ENCODE measurements at places on chromosomes 6 and 20. TPM values are rescaled to one million over a fixed set of nuclear protein-coding genes. Genes with fewer than 3 reads are reported as not detected.

- no peak for DNase-seq
Observed at GRCh38 chr6:90074161-90074850, 180.0 kb downstream of the GJA10 start.

DNA sequence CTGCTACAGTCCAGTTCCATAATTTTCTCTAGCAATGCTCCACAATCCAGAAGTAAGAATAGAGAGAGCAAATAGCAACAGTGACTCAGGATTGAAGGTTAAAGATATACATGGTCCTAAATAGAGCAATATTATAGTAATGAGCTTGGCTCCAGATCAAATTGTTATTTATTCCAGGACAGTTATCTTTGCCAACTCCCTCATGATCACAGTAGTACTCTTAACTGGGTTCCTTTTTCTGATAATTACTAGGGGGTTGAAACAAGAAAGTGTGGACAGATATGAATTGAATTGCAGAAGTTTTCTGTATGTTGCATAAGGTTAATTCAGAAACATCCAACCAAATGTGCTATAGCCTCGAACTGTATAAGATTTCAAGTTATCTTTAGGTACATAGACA, 11.9 kb downstream of the FAM184A start:
- DNase-seq = no peak

DNA sequence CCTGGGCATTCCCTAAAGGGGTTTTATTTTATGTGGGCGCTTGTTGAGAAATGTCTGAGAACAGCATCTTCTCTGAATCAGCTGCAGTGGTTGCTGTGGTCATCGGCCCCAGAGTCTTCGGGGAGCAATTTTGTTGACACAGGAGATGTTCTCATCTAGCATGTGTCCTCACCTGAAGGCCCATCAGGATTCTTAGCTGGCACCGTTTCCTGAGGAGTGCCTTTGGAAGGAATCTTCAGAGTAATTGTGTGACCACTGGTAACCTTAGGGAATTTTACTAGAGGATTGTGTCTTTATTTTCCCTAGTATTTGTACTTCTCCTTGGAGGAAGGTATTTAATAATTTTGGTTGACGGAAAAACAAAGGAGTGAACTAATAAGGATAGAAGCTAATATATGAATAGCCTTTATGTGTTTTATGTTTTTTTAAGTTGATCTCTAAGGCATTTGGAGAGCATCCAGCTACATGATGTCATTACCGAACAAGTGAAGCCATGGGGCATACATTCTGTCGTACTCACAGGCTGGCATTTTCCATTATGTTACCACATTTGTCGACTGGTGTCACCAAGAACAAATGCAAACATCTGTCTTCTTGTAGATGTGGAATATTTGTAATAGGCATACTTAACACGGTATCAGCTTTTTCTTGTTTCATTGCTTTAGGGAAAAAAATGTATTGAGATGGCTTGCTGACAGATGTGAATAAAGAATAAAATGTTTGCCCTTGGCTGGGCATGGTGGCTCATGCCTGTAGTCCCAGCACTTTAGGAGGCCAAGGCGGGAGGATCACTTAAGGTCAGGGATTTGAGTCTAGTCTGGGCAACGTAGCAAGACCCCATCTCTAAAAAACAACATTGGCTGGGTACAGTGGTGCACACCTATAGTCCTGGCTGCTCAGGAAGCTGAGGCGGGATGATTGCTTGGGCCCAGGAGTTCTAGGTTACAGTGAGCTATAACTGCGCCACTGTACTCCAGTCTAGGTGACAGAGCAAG, 41.9 kb downstream of the TULP4 start:
- DNase-seq = no peak

GRCh38 chr6:151323791-151324487, 67.4 kb downstream of the ZBTB2 start:
- DNase-seq = peak; percentile 87

DNA sequence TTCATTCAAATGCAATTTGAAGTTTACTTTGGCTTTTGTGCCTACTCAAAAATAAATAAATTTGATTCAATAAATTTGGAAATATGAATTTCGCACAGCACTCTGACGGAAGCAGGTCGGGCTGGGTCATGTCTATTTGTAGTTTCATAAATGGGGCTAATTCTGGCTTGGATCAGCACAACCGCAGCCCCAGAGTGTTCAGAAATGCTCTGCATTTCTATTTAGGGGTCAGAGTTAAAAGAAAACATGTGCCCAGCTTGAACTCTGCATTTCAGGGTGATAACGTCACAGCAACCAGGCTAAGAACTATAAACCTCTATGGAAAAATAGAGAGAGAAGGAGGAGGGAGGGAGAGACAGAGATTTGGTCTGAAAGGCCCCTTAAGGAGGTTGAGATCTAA, 480.9 kb upstream of the NOX3 start:
- DNase-seq = no peak

DNA sequence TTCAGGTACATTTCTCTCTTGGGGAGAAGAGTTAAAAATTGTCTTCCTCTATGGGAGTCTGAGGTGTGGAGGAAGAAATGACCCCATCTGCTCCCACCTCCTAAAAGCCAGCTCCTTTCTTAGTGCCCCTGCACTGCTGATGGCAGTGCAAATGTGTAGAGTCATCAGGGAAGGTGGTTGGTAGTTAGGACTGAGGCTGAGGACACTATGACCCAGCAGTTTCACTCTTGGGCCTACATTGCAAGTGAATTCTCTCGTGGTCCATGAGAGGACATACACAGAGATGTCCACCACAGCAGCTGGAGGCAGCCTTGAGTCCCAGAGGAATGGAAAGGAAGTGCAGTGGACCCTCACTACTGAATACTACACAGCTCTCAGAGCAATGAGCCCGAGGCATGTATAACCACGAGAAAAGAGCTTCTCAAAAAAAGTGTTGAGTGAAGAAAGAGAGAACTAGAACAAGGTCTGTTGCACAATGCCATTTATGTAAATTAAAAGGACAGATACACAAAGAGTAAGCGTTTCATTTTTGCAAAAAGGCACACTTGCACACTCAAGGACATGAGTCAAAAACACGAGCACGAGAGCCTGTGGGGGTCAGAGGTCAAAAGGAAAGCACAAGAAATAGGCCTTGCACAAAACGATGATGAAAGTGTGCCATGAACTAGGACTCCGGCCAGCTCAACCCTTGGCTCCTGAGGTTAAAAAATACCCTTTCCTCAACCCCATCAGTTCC, 308.2 kb upstream of the PRND start:
- no peak for DNase-seq

- peak; percentile 70 for DNase-seq
Observed at GRCh38 chr6:125957845-125958244, 1.3 kb downstream of the HINT3 start.

DNA sequence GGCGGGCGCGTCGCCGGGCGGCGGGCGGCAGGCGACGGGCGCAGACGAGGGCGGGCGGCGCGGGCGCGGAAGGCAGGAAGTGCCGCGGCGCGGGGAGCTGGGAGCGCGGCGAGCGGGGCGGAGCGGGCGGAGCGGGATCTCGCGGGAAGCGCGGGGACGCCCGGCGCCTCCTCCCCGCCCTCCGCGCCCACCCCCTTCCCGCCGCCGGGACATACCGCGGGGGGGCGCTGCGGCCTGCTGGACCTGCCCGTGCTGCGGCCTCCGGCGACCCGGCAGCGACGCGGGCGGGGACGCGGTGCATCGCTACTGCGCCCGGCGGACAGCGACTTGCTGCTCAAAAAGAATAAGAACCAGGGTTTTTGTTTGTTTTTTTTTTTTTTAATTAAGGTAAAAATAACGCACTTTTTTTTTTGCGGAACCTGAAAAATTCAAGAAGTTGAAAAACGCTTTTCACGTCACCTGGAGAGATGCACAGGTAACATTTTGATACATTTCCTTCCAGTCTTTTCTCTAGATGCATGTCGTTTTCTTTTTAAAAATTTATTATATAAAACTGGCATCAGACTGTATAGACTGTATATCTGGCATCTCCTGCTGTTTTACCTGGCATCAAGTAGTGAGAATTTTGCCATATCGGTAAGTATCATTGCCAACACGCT, at the start of gene CENPB:
Gene CENPB (minus strand): TSS at position 76 of the 659 bp plus-strand sequence. CDS start 257 bp downstream, outside the sequence.
- peak; percentile 63 for DNase-seq

DNA sequence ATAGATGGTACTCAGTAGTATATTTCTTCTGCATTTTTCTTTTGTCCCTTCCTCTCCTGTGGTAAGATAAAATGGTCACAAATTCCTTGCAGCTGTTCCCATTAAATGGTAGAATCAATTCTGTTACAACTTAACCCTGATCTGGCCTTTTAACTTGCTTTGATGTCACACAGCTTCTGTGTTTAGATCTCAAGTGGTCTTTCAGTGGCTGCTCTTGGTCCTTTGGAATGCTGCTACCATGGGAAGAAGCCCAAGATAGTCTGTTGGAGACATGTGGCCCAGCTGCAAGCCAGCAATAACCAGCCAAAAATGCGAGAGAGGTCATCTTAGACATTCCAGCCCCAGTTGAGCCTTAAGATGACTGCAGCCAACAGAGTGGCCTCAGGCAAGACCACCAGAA, 429.7 kb downstream of the KIF16B start:
- no peak for DNase-seq

DNA sequence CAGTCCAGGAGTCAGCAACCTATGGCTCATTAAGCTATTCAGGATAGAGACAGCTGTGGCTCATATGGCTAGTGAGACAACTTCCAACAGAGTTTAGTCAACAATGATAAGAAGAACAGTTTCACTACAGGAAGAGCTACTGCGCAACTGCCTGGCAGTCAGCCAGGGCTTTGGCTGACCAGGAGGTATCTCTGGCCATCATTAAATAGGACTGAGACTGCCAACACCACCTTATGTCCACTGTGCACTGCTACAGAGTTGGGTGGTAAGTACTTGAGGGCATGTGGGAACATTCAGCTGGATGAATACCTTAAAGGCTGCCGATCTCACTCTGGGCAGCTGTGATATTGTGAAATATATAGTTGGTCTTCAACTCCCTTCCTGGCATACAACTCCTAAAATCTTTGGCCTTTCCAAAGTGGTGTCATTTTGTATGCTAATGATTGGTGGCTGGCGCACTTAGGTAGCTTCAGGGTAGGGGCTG, 52.2 kb upstream of the FAM83C start:
- peak; percentile 83 for DNase-seq

DNA sequence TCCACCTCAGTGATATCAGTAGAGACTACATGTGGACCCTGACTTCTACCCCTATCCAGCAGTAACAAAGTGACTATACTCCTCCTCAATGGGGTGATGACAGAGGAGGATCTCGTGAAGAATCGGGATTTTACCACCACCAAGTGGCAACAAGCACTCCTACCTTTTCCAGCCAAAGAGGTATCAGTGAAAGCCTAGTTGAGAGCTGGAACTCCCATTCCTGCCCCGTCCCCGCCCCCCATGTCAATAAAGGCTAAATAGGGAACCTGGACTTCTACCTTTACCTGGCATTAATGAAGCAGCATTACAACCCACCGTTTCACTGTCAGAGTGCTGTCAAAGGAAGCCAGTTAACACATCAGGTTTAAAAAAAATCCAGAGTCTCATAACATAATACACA, 45.3 kb downstream of the RNF24 start:
- no peak for DNase-seq

GRCh38 chr6:169246445-169246844, 7.2 kb downstream of the THBS2 start:
- no peak for DNase-seq

GRCh38 chr20:32453467-32454163, 95.5 kb downstream of the ASXL1 start:
- no peak for DNase-seq

GRCh38 chr20:15806105-15806504, 767.1 kb downstream of the KIF16B start:
- no peak for DNase-seq

- no peak for DNase-seq
Observed at GRCh38 chr6:123085403-123085802, 89.4 kb downstream of the CLVS2 start.

DNA sequence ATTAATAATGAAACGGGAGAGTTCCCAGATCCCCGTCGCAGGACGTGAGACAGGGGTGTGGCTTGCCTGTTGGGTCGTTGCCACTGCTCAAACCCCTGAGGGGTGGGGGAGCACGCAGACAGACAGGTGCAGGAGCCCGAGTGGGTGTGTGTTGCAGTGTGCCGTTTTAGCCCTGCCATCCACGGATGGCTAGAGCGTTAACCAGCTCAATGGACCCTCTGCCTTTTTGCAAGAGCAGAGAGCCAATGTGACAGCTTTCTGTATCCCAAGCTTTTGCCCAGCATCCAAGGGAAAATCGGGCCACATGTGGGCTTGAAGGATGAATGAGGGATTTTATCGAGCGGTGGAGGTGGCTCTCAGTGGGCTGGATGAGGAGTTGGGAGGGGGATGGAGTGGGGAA, 237.9 kb downstream of the TSHZ2 start:
- DNase-seq = no peak

- DNase-seq = no peak
Observed at GRCh38 chr6:113893866-113894265, 36.7 kb downstream of the MARCKS start.

GRCh38 chr6:136918706-136919105, 3.4 kb upstream of the SLC35D3 start:
- DNase-seq = no peak

Gene CD93
- 0.03 TPM for total RNA-seq

Gene HAO1
- not detected for total RNA-seq

Gene GTSF1L
- total RNA-seq = not detected

Gene APOM
- total RNA-seq = 2.5 TPM

Gene PRL
- not detected for total RNA-seq

Gene BTBD9
- 4.7 TPM for total RNA-seq

Gene ANGPT4
- 0.02 TPM for total RNA-seq
